ENCODE measurements at places on chromosomes 2 and 18. TPM values are rescaled to one million over a fixed set of nuclear protein-coding genes. Genes with fewer than 3 reads are reported as not detected.

DNA sequence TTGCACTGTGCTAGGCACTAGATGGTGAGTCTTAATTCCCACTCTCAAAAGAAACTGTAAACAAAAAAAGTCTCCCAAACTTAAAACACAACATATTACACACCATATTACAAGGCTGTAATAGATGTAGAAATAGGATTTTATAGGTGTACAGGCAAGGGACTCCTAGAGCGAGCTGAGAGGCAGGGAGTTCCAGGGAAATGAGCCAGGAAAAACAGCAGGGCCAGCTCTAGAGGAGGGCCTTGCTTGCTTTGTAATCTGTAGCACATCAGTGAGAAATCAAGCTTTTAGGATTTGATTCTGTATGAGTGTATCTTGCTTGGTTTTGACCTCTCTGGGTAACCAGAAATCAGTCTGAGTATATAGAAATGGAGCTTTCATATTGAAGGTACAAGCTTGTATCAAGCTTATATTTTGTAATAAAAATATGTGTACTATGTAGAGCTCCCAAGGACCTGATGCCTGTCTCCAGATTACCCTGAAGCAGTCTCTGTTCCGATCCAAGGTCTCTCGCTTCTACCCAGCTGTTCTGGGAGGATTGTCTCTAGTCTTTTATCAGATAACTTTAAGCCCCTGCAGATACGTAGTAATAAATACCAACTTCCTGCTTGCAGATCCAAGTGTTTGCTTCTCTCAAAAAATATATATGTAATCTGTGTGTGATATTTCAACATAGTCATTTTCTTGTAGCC is 73.0 kb downstream of the MYO1B start:
- H3K4me3 ChIP-seq, result no peak overlapping the region
- H3K4me1 ChIP-seq, result peaks cover 16% of the 10 kb centered on the region
- H3K27me3 ChIP-seq, result peaks cover 3% of the 10 kb centered on the region
- H3K36me3 ChIP-seq, result peaks cover 3% of the 10 kb centered on the region

DNA sequence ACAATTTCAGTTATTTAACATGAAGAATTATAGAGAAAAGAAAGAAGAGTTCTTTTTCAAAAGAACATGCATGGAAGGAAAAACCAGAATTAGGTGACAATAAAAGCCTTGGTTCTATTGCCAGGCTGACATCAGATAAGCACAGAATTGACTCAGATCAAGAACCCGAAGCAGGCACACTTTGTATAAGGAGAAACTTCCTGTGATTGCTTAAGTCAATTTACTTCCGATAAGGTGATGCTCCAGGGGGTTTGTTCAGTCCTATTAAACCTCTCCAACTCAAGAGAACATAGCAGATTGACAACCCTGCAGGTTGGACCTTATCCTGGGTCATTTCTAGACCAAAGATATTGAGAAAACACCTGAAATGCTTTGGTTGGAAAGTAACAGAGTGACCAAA is 31.4 kb downstream of the GAREM1 start:
- no peak overlapping the region for H3K4me3 ChIP-seq
- H3K36me3 ChIP-seq, result no peaks in the 10 kb centered on the region
- H3K27me3 ChIP-seq, result peaks cover 16% of the 10 kb centered on the region
- no peak overlapping the region for H3K27ac ChIP-seq
- no peaks in the 10 kb centered on the region for H3K4me1 ChIP-seq
- DNase-seq, result no peak

GRCh38 chr2:103293742-103294077 is 531.9 kb downstream of the TMEM182 start:
- no peaks in the 10 kb centered on the region for H3K36me3 ChIP-seq
- no peaks in the 10 kb centered on the region for H3K27me3 ChIP-seq
- no peak overlapping the region for H3K27ac ChIP-seq
- H3K4me3 ChIP-seq, result no peak overlapping the region
- no peaks in the 10 kb centered on the region for H3K4me1 ChIP-seq
- no peak for DNase-seq

DNA sequence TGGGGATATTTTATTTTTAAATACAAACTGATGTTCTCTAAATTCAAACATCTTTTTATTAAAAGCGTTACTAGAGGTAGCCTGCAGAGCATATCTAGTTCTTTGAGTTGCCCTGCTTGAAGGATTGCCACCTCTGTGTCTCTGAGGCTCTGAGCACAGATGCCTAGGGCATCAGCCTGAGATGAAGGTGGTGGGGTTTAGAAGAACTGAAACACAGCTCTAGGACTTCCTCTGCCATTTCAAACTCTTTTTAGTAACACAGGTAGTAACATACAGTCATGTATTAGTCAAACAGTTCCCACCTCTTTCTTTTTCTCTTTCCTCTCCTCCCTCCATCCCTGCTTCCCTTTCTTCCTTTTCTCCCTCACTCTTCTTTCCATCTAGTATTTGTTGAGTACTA is 57.6 kb downstream of the TTC21B start:
- H3K27ac ChIP-seq, result no peak overlapping the region
- H3K36me3 ChIP-seq, result peaks cover 42% of the 10 kb centered on the region
- no peak overlapping the region for H3K4me3 ChIP-seq
- no peak for DNase-seq
- H3K4me1 ChIP-seq, result no peaks in the 10 kb centered on the region
- H3K27me3 ChIP-seq, result no peaks in the 10 kb centered on the region

DNA sequence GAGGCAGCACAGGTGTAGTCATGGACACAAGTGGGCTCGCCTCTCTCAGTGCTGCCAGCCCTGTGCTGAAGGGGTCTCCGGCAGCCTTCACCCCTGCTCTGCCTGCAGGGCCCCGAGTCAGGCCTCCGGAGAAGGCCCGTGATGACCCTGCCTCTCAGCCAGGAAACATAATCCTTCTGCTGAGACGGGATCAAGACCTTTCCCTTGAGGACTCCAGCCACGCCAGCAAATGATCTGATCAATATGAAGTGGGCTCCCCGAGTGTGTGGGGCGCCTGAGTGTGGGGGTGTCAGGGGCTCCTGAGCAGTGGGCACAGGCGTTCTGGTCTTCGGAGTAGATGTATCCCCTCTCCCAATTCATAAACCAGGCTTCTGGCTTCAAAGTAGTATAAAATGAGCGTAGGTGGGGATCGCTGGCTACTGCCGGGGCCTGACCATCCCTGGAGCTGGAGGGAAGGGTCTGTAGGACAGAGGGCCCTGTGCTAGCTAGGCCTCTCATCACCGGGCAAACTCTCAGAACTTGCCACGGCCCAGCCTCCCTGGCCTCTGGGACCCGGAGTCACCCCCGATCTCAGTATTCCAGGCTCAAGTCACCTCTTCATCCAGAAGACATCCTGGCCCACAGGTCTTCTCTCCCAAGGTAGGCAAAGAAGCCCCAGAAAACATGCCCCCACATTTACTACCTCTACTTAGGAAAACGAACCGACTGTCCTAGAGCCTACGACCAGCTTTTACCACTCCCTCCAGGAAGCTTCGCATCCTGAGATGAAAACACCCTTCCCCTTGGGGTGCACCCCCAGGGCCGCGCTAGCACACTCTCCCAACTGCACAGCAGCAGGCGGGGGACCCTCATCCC is 33.6 kb downstream of the CRACDL start:
- H3K36me3 ChIP-seq, result no peaks in the 10 kb centered on the region
- no peak for DNase-seq
- no peaks in the 10 kb centered on the region for H3K4me1 ChIP-seq
- no peaks in the 10 kb centered on the region for H3K27me3 ChIP-seq
- H3K27ac ChIP-seq, result no peak overlapping the region
- H3K4me3 ChIP-seq, result no peak overlapping the region

- no peak overlapping the region for H3K4me3 ChIP-seq
- H3K27me3 ChIP-seq, result no peaks in the 10 kb centered on the region
- H3K36me3 ChIP-seq, result peaks cover 52% of the 10 kb centered on the region
- H3K4me1 ChIP-seq, result peaks cover 33% of the 10 kb centered on the region
- H3K27ac ChIP-seq, result no peak overlapping the region
Measured at GRCh38 chr2:53884883-53885282, 25.1 kb upstream of the GPR75 start.

GRCh38 chr2:21489080-21489479 is 365.3 kb downstream of the TDRD15 start:
- no peaks in the 10 kb centered on the region for H3K4me1 ChIP-seq
- H3K36me3 ChIP-seq, result no peaks in the 10 kb centered on the region
- H3K27ac ChIP-seq, result no peak overlapping the region
- H3K4me3 ChIP-seq, result no peak overlapping the region
- DNase-seq, result no peak

DNA sequence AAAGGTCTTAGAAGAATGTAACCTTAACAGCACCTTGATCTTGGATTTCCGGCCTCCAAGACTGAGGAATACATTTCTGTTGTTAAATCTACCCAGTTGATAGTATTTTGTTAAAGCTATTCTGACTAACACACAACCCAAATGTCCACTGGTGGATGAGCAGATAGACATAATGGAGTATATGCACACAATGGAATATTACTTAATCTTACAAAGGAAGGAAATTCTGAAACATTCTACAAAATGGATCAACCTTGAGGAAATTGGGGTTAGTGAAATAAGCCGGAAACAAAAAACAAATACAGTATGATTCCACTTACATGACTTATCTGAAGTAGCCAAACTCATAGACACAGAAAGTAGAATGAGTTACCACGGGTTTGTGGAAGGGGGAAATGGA is 168.7 kb downstream of the ZNF804A start:
- no peaks in the 10 kb centered on the region for H3K27me3 ChIP-seq
- no peaks in the 10 kb centered on the region for H3K4me1 ChIP-seq
- H3K36me3 ChIP-seq, result no peaks in the 10 kb centered on the region
- no peak overlapping the region for H3K4me3 ChIP-seq
- no peak overlapping the region for H3K27ac ChIP-seq
- DNase-seq, result no peak

- DNase-seq, result peak; percentile 13
- peaks cover 5% of the 10 kb centered on the region for H3K4me1 ChIP-seq
- H3K4me3 ChIP-seq, result no peak overlapping the region
Measured at GRCh38 chr2:165401285-165401852, 68.1 kb upstream of the CSRNP3 start.

GRCh38 chr18:69580107-69580506 is 179.4 kb downstream of the DOK6 start:
- no peaks in the 10 kb centered on the region for H3K27me3 ChIP-seq
- H3K4me1 ChIP-seq, result peaks cover 8% of the 10 kb centered on the region
- H3K27ac ChIP-seq, result no peak overlapping the region
- no peak overlapping the region for H3K4me3 ChIP-seq
- no peaks in the 10 kb centered on the region for H3K36me3 ChIP-seq

DNA sequence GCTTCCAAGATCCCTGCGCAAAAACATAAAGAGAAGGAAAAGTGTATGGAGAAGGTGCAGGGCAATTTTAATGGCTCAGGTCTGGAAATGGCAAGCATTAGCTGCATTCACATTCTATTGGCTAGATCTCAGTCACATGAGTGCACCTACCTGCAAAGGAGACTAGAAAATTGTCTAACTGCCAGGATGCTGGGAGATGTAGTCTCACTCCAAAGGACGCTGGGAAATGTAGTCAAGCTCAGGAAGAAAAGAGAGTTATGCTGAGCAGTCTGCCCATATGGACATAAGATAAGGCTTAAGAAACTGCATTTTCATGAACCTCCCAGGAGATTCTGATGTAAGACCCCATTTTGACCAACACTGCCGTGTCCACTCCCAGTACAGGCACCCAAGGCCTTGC is 9.5 kb upstream of the KLHL29 start:
- H3K27ac ChIP-seq, result no peak overlapping the region
- peaks cover 16% of the 10 kb centered on the region for H3K27me3 ChIP-seq
- no peak for DNase-seq
- H3K36me3 ChIP-seq, result no peaks in the 10 kb centered on the region
- H3K4me1 ChIP-seq, result peaks cover 4% of the 10 kb centered on the region

DNA sequence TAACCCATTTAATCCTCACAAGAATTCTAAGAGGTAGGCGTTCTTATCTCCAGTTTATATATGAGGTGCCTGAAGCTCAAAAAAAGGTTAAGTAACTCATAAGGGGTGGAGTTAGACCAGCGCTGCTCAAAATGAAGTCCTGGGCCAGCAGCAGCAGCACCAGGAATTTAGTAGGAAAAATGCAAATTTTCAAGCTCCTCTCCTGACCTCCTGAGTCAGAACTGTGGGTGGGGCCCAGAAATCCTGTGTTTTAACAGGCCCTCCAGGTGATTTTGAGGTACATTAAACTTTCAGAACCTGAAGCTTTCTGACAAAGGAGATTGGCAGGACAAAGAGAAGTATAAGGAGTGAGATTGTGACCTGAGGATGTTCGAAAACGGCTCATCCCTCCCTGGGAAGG is 66.0 kb upstream of the CCDC85A start:
- no peaks in the 10 kb centered on the region for H3K4me1 ChIP-seq
- no peak overlapping the region for H3K4me3 ChIP-seq

DNA sequence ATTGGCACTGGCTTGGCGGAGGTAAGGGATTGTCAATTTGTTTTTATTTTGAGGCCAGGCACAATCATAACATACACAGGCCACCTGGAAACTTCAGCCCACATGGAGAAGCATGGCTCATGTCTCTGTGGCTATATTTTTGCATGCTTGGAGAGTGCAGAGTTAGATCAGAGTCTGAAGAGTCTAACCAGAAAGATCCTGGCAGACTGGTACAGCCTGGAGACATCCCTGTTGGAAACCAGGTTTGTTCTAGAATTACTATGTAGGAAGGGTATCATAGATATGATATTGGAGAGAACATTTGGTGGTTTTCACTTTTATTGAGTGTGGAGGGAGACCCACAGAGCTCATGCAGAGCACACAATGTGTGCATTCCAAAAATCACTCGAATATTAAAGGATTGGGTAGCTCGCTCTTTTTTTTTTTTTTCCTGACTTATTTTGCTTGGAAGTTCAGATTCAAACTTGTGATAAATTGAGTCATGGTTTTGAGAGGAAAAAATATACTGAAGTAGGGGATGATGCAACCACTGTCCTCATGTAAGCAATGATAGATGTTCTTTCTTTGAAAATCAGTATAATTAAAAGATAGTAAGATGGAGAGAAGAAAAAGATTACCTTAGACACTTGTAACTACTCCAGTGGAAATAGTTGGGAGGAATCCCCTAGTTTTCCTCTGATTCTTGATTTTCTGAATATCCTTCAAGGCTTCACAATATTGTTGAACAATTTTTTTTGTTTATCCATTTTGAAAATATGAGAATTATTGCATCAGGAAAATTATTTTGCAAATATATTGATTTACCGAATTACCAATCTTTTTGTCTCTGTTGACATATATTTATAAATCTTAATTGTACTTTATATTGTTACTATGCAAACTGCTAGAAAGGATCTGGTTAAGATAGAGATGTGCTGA is 185.7 kb upstream of the ZEB2 start:
- no peak overlapping the region for H3K4me3 ChIP-seq
- H3K36me3 ChIP-seq, result no peaks in the 10 kb centered on the region
- H3K4me1 ChIP-seq, result peaks cover 3% of the 10 kb centered on the region
- no peak for DNase-seq
- H3K27me3 ChIP-seq, result peaks cover 3% of the 10 kb centered on the region

- peak overlapping the region; percentile 63 for H3K27ac ChIP-seq
- no peak overlapping the region for H3K4me3 ChIP-seq
- no peaks in the 10 kb centered on the region for H3K36me3 ChIP-seq
- H3K27me3 ChIP-seq, result no peaks in the 10 kb centered on the region
Measured at GRCh38 chr18:78494204-78495085, 485.2 kb upstream of the SALL3 start.

- DNase-seq, result peak; percentile 61
- H3K36me3 ChIP-seq, result no peaks in the 10 kb centered on the region
- peaks cover 9% of the 10 kb centered on the region for H3K27me3 ChIP-seq
- H3K4me3 ChIP-seq, result no peak overlapping the region
- peaks cover 7% of the 10 kb centered on the region for H3K4me1 ChIP-seq
- no peak overlapping the region for H3K27ac ChIP-seq
Measured at GRCh38 chr18:644395-645004, 13.0 kb upstream of the TYMS start.

The CDKL4 gene
- 0.29 TPM for total RNA-seq

The RIT2 gene
- not detected for total RNA-seq

The NCL gene
- 1,361 TPM for total RNA-seq

The SIGLEC15 gene
- not detected for total RNA-seq

The LAMA1 gene
- total RNA-seq, result not detected

The AGXT gene
- not detected for total RNA-seq

All from activated CD8-positive, alpha-beta T cell treated with anti-CD3 and anti-CD28 coated beads for 36 hours (primary cell).